RPMI7951 (cell line): ENCODE measurements at places on chromosomes 6 and 20.

DNA sequence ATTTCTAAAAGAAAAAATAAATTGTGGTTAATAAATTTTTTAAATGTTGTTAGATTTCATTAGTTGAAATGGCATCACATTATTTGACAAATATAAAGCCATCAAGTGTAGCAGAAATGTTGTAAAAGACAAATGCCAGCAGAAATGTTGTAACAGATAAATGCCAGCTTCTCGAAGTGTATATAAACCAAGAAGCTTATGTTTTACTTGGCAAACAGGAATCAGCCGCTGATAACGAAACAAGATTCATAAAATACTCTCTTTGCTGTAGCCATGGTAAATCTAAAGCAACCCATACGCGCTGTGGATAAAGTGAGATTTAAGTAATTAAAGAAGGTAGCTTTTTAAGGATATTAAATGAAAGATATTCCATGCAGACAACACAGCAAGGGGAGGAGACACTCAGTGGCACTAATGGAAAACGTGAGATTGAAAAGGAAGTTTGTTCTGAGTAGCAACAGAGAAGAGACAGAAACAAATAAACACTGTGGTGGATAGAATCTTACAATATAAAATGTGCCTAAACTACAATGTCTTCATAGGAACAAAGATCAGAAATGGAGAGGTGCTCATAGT, 29.6 kb downstream of the BTBD9 start:
- DNase-seq, result no peak

GRCh38 chr6:106440546-106440945, 80.0 kb downstream of the CRYBG1 start:
- no peak for DNase-seq

DNA sequence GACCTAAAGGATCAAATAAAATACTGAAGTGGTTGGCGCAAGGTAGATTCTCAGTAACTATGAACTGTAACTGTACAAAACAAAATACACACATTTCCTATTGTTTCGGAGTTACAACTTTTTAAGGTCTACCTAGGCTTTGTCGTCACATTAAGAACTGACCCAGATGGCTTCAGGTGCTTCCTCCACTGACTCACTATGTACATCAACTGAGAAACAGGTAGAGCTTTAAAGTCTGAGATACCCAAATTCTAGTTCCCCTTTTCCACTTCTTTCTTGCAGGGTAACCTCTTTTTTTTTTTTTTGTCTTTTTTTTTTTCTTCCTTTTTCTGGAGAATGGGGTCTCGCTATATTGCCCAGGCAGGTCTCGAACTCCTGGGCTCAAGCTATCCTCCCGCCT, 5.5 kb downstream of the SNRPB start:
- no peak for DNase-seq

GRCh38 chr6:137968901-137969300, 101.8 kb downstream of the TNFAIP3 start:
- DNase-seq, result no peak

DNA sequence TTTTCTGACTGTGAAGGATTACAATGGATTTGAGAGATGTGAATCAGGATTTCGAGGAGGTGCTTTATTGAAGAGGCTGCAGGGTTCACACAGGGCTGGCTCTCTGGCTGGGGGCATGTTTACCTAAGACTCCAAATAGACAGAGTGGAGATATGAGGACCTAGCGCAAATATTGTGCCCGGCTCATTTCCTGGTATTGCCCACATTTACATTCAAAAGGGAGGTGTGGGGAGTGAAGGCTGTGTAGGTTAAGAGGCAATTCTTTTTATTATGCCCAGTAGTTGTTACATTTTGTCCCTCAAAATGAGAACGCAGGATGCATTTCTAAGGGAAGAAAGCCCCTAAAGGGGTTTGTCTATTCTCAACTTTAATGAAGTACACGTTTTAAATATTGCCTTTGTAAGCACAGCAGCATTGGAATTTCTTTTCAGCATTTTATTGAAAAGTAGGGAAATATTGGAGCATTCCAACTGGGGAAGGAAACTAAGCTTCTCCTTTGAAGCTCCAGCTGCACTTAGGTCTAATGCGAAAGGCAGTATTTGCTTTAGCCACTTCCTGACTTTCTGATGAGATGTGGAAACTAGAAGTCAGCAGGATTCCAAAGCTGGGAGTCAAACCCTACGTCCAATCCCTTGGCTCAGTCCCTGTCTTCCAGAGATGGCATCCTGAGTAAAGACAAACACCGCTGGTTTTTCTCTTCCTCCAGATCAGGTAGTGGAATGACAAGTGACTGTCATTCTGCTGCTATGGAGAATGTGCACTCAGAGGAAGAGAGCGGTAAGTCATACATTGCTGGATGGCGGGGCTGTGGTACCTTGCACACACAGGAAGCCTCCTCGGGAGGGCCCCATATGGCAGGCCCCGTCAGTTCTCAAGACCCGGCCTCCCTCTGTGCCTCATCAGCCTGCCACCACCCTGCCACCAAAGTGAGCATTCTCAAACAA, 70.7 kb downstream of the MYB start:
- no peak for DNase-seq
